Forelimb muscle (tissue), 1 donor: ENCODE measurements at places on chromosomes 7 and 10. TPM values are rescaled to one million over a fixed set of nuclear protein-coding genes. Genes with fewer than 3 reads are reported as not detected.

- DNase-seq: no peak
Measured at GRCh38 chr10:38103756-38104155, 9.6 kb downstream of the ZNF37A start.

GRCh38 chr10:121128164-121128563 is 277.0 kb downstream of the WDR11 start:
- DNase-seq: no peak

DNA sequence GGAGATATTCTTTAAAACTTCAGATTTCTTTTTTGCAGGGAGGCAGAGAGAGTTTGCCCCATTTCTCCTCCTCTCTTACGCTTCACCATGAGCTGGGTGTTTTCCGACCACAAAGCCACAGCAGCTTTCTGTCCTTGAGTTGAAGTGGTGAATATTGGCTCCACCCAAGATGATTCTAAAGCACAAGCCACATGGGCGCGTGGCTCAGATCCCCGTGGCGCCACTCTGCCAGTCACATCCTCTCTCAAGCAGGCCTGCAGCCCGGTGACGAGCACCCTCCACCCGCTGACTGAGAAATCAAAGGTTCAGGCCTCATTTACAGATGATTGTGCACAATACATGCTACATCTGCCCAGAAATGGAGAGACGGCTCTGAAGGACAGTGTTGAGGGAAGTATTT is 27.6 kb upstream of the RNF32 start:
- no peak for DNase-seq

DNA sequence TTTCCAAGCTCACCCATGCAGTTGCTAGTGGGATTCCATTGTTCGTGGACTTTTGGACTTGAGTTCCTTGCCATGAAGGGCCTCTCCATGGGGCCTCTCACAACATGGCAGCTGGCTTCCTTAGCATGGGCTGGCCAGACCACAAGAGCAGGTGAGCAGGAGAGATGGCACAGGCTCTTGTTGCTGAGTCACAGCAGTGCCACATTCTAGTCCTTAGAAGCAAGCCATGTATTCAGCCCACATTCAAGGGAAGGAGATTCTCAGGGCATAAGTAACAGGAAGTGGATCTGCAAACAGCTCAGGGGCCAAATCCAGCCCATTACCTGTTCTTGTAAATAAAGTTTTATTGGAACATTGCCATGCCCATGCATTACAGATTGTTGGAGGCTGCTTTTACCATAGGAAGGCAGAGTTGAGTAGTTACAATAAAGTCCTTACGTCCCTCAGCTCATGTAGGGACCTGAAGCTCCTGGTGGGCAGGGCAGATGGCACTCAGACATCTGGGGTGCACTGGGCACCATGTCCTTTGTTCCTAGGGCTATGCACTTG is 481.5 kb upstream of the FOXK1 start:
- DNase-seq: no peak

DNA sequence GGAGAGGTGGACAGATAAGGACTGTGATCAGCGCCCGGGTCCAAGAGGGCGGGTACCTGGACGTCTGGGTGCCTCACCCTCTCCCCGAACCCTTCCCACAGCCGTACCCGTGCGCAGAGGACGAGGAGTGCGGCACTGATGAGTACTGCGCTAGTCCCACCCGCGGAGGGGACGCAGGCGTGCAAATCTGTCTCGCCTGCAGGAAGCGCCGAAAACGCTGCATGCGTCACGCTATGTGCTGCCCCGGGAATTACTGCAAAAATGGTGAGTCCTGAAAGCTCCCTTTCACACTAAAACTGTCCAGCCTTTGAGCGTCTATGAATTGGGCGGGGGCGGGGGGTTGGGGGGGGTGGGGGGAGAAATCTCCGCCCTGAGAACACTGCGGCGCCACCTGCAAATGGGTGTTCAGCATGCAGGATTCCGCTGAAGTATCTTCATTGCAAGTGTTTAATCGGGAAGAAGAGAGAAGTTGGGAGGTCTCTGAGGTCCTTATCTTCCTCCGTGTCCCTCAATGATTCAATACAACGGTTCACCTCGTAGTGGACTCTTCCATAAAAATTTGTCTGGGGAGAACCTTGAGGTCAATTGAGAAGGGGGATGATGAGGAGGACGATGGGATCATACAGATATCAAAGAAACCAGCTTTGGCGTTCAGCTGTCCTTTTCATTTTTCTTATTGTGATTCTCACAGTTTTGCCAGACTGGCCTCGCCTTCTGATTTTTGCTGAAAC is 906 bp downstream of the DKK1 start:
- DNase-seq: no peak

DNA sequence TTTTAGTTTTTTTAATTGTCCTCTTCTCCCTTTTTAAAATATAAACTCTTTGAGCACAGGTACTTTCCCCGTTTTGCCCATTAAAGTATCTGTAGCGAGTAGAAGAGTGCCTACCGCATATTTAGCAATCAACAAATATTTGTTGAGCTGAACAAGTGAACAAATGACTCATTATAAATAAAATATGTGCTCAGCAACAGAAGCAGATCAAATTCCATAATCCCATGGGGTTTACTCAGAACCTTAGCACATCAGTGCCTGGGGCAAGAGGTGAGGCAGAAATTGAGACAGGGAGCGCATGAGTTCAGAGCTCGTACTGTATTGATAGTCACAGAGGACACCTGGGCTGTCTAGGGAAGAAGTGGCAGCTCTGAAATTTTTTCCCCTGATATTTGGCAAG is 161.0 kb downstream of the SEM1 start:
- DNase-seq: no peak

DNA sequence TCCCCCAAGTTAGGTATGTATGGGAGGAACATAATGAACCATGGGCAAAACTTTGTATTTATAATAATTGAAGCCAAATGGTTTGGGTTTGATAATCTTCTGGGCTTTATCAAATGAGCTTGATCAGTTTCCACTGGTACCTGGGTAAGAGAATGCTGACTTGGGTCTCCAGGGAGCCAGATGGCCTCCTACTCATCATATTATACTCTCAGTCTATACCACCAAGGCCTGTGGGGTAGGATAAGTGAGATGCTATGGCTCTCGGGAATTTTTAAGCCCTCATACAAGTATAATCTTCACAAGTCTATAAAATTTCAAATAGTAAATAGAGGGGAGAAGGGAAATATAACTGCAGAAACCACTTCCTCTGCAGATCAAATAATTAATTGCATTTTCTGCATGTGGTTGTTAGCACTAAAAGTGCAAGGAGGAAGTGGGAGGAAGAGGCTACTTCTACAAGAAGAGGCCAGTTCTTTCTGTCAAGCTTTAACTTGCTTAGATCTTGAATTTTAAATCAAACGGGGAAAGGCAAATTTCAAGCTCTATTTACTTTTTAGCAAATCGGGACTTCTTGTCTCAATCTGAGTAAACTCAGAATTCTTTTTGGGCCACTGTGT is 349.0 kb downstream of the SORCS1 start:
- DNase-seq: no peak

The ZNF503 gene
- 10.8 TPM for polyA plus RNA-seq

GRCh38 chr10:118922226-118922625 is 107.3 kb upstream of the NANOS1 start:
- no peak for DNase-seq

The SUGCT gene
- polyA plus RNA-seq: 2.2 TPM

The NOM1 gene
- 15.1 TPM for polyA plus RNA-seq

DNA sequence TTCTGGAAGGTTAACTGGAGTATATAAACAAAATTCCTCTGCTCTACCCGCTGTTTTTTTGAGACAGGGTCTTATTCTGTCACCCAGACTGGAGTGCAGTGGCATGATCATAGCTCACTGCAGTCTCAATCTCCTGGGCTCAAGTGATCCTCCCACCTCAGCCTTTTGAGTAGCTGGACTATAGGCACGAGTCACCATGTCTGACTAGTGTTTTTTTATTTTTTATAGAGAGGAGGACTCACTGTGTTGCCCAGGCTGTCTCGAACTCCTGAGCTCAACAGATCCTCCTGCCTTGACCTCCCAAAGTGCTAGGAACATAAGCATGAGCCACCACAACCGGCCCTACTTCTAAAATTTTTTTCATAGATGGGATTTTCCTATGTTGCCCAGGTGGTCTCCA is 2.2 kb downstream of the RAB18 start:
- no peak for DNase-seq

The CPA2 gene
- polyA plus RNA-seq: 0.49 TPM
